NCI-H1694 (cell line): ENCODE measurements at places on chromosomes 7 and 10.

DNA sequence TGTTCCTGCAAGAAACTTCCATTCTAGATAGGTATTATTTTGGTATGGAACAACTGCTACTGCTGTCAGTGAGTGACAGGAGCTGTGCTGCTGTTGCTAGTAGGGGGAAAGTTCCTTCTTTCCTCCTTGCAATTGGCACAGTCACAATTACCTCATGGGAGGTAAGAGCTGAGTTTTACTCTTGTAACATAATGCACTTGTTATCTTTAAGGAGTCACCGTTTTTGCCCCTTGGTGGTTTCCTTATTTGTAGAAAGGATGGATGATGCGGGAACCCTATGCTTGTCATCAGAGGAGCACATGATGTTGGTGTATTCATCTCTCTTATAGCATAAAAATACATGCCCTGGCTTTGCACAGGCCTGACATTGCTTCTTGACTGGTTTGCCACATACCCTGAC is 234.7 kb upstream of the NPY start:
- no peak for DNase-seq

- DNase-seq: no peak
Measured at GRCh38 chr7:155161690-155162089, 91.6 kb downstream of the HTR5A start.

DNA sequence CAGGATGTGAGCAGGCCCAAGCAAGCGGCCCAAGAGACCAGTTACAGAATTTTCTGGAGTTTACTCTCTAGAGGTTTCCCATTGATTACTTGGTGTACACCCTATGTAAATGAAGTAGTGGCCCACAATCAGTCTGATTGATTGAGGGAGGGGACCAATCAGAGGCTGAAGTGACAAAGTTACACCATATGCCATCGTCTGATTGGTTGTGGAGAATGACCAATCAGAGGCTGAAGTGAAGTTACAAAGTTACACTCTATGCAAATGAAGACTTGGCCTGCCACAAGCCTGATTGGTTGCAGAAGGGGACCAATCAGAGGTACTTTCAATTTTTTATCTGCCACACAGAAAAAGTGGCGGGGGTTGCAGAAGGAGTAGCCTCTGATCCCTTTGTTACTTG is 83.7 kb downstream of the KIF20B start:
- DNase-seq: no peak

GRCh38 chr7:139982927-139983920 is 79.5 kb downstream of the PARP12 start:
- no peak for DNase-seq

- no peak for DNase-seq
Measured at GRCh38 chr10:36647540-36647939, 477.9 kb upstream of the ANKRD30A start.

DNA sequence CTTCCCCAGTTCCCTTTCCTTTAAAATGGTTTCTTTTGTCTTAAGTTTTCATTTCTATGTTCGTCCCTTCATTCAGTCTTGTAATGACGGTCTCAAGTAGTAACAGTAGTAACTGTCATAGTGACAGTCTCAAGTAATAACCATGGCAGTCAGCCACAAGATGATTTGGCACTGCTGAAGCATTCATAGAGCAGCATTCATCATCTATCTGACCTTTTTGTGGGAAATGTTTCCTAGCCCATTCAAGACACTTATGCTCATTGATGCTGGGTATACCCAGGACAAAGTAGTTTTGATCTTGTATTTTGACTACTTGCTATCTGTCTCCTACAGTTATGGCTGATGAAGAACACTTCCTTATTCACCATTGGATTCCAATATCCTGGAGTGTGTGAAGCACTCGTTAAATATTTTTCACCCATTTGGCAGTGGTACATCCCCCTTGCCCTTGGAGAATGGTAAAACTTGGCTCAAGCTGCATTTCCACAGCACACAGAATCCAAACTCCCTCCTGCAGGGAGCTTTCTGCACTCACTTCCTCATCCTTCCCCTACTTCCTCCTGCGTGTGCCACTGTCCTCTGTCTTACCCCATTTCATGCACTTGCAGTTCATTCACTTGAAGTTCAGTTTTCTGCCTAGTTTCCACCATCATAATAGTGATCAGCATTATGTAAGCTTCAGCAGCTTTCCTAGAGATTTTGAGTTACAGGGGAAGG is 19.0 kb downstream of the GIMAP4 start:
- no peak for DNase-seq

DNA sequence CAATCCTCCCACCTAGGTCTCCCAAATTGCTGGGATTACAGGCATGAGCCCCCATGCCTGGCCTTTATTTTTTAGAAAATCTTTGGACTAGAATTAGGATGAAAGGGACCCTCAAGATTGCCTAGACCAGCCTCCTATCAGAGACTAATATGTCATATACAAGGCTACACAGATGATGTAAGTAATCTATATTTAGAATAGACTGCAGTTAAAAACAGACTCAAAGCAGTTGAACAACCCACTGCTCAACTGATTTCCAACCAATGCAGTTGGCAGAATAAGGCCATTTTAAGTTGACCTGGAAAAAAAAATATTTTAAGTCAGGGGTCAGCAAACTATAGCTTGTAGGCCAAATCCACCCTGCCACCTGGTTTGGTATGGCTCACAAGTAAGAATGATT is 27.7 kb downstream of the PSPH start:
- DNase-seq: no peak

GRCh38 chr10:19775296-19775695 is 40.9 kb upstream of the PLXDC2 start:
- no peak for DNase-seq

- no peak for DNase-seq
Measured at GRCh38 chr10:122446668-122447423, 7.6 kb upstream of the ARMS2 start.

- no peak for DNase-seq
Measured at GRCh38 chr10:55485827-55486226, 684.8 kb upstream of the PCDH15 start.

DNA sequence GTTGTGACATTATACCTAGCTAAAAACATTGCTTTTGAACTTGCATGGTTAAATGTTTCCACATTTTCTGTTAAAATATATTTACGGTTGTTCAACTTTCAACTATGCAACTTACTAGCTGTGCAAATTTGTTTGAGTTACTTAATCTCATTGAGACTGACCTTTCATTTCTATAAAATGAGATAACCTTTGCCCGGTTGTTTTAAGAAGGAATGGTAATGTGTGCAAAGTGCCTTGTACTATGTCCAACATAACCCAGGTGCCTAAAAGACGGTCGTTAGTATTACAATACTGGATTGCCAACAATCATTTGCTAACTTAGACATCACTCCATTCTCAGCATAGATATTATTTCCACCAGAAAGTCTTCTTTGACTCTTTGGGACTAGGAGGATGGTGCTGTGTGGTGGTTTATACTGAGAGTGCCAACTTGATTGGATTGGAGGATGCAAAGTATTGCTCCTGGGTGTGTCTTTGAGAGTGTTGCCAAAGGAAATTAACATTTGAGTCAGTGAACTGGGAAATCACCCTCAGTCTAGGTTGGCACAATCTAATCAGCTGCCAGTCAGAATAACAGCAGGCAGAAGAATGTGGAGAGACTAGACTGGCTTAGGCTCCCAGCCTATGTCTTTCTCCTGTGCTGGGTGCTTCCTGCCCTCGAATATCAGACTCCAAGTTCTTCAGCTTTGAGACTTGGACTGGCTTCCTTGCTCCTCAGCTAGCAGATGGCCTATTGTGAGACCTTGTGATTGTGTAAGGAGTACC is 85.2 kb upstream of the PDSS1 start:
- DNase-seq: no peak
